HTR-8/SVneo (cell line): ENCODE measurements at places on chromosomes 4 and X.

- no peak for DNase-seq
Measured at GRCh38 chr4:8739317-8739716, 132.3 kb downstream of the HMX1 start.

DNA sequence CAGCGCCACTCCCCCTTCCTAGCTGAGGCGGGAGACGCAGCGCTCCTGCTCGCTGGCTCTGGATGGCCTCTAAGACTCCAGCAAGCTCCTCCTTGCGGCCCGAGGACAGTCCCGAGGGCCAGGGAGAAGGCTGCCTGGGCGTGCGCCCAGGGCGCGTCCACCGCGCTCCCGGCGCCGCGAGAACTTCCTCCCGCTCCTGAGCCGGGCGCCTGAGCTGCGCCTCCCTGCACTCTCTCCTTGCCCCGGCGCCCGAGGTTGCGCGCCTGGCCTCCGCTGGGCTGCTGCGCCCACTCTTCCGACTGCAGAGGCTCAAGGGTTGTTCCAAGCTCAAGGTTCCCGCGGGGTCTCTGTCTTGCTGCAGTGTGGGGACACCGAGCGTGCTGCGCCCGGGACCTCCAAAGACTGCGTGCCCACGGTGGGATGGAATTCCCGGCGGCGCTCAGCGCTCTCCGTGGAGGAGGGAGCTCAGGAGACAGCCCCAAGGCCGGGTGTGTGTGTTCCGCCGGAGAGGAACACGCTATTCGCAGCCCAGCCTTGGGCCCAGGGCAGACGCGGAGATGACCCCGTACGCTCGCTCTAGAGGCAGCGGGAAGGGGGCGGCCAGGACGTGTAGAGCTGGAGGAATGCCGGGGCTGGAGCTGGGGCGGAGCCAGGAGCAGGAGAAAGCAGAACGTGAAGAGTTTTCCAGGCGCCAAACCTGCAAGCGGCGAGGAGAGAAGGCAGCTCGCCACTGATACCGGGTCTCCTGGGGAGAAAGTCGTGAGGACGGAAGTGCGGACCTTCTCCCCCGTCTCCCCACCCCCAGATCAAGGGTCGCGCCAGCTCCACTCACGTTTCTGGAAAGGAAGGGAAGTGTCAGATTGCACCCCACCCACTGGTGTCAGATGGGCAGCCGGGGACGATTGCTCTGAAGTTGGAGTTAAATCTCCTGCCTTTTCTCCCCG, at the start of gene ARHGAP6:
Gene ARHGAP6, minus strand, starts transcription at position 753 of the 944 bp plus-strand sequence. CDS start 1,092 bp downstream, outside the sequence.
- DNase-seq, result peak; percentile 3

DNA sequence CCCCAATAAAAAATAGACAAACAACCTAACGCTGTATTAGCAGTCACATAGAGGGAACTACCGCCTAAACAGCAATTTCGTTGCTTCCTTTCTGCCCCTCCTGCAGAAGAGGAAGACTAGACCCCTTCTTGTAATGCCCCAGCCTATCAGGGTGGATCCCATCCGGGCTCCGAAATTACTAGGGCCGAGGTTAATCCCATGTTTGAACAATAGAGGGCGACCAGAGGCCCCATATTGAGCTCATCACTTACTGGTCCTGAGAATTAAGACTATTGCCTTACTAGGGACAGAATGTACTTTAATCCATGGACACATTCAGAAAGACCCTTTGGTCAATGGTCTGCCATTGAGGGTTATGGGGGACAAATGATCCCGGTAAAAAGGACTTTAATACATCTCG, 11.8 kb upstream of the ZNF630 start:
- peak; percentile 33 for DNase-seq

DNA sequence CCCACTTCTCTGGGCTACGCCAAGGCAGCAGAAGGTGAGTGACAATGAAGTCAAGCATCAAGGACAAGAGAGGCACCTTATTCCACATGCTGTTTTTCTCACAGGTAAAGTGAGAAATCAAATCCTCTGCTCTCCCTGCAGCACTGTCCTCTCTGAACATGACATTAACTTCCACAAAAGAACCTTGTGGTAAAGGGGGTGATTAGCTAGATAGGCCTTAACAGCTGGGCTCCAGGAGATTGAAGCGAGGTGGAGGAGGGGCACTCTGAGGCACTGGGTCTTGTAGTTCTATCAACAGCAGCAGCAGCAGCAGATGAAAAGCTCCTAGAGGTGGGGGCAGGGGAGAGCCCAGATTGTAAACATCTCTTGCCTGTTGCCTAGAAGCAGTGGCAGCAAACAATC, 96.8 kb upstream of the CXXC4 start:
- no peak for DNase-seq

DNA sequence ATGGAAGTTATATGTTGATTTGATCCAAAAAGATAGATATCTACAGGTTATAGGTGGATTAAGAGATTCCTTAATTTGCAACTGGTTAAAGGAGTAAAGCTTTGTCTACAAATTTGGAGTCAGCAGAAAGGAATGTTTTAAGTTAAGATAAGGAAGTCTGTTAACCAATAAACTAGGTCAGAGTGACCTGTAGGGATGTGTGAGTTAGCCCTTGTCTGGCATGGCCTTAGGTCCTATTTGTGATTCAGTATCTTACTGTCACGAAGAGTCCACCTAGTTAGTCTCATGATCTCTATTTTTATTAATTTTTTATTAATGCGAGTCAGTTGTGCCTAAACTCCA, 230.8 kb downstream of the INPP4B start:
- peak; percentile 10 for DNase-seq

DNA sequence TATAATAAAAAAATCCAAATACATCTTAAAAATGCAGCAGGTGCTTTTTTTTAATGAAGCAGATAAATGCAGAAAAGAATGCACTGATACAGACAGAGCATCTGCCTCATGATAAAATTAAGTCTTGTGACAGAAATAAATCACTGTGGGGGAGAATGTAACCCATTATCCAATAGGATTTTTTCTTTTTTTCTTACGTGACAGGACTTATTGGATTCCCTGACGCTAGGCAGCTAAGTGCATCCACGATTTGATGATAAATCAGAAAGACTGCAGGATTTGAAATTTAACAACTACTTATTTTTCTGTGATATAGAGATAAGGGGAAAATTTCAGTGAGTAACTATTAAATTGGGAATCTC, 110.6 kb upstream of the PPARGC1A start:
- no peak for DNase-seq

- no peak for DNase-seq
Measured at GRCh38 chr4:166123546-166123945, 250.5 kb downstream of the TLL1 start.

- no peak for DNase-seq
Measured at GRCh38 chrX:50456712-50457484, 13.7 kb downstream of the DGKK start.

GRCh38 chrX:1401611-1402430, 9.9 kb upstream of the SLC25A6 start:
- DNase-seq, result no peak

GRCh38 chr4:103918214-103918613, 198.4 kb upstream of the TACR3 start:
- DNase-seq, result no peak

GRCh38 chr4:87853891-87854290, 21.1 kb downstream of the MEPE start:
- DNase-seq, result no peak

- DNase-seq, result no peak
Measured at GRCh38 chr4:126202226-126202625, 887.5 kb downstream of the FAT4 start.

DNA sequence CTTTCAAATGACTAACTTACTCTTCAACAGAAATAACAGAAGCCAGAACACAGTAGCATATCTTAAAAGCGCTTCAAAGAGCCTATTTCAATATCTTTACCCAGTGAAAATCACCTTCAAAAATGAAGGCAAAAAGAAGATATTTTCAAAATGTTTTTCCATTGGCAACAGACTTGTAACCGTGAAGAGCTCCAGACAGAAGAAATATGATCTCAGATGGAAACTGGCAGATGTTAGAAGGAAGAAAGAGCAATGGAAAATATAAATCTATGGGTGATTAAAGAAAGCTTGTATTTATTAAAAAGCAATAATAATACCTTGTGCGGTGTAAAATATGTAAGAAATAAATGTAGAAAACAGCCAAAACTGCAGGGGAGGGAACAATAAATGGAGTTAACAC, 35.7 kb downstream of the PRKG2 start:
- no peak for DNase-seq

- DNase-seq, result no peak
Measured at GRCh38 chrX:129932821-129933321, 26.9 kb downstream of the UTP14A start.

- DNase-seq, result no peak
Measured at GRCh38 chr4:189136462-189136861, 804.2 kb upstream of the FRG1 start.

DNA sequence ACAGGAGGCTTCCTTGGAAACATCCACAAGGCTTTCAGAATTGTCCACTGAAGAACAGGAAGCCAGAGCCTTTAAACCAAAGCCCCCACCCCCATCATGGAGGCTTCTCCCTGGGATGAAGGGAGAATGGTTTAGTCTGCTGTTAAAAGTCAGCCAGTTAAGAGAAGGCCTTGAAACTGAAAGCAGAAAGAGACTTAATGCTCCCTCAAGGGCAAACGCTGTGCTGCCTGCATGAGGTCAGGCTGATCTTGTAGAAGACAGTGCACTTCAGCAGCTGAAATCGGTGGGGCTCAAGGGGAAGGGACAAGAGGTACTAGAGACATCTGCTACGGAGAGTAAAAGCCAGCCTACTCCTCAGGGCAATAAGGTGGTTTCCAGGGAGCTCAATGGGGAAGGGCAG, 69.0 kb downstream of the HPRT1 start:
- DNase-seq, result no peak

DNA sequence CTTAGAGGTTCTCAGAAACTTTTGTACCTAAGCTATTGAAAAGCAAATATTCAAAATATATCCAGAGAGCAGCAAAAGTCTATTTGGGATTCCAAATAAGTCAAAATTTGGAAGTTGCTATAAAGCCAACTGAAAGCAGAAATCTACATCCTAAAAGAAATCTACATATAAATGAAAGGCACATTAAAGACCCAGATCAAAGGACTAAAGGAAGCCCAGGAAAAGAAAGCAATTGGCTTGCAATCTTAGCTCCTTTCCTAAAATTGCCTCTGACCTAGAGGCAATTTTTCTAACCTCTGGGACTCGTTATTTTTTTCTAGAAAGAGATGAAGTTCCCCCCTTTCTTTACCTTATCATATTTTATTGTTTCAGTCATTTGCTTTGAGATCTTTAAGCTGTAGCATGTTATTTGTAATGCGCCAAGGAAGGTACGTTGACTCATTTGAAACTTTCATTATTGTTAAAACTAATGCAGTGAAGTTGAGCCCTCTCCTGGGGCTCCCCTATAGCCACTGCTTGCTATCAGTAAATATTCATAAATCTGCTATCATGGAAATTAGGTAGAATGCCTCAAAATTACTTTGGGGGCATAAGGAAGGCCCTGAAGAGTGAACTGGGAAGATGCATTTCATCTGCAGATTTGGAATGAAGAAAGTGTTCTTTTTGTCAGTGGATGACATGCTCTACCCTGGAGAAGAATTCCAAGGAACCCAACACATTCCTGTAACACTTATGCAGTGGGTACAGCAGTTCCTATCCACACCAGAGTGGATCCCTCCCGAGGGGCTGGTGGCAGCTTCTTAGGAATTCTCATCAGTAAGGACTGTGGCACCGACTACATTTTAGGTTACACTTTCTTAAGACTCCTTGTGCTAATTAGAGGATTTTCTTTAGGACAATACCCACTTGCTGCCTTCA, 177.8 kb upstream of the IGFBP7 start:
- no peak for DNase-seq

DNA sequence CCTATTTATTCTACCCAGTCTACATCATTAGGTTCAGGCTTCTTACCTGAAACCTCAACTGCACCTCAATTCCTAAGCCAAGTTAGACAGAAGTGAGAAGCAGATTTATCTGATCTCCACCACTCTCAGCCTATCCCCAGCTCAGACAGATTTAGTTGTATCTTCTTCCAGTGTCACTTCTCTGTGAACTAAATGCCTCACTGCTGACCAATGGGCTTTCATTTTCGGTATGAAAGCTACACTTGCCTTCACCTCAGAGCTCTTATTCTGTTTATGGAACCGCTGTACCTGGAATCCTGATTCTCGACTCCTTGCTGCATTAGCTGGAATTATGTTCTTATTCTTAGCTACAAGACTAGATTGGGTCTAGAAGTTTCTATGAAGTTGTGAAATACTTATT, 833.2 kb downstream of the CCSER1 start:
- no peak for DNase-seq

- peak; percentile 1 for DNase-seq
Measured at GRCh38 chr4:140426610-140427105, 790 bp downstream of the CLGN start.

- DNase-seq, result no peak
Measured at GRCh38 chr4:20538905-20539304, 161.4 kb upstream of the PACRGL start.

- DNase-seq, result no peak
Measured at GRCh38 chr4:25103418-25103817, 56.8 kb downstream of the SEPSECS start.

GRCh38 chr4:173218411-173219125, 50.0 kb downstream of the GALNT7 start:
- DNase-seq, result peak; percentile 42

GRCh38 chrX:50003467-50003866, 81.1 kb downstream of the CLCN5 start:
- no peak for DNase-seq

DNA sequence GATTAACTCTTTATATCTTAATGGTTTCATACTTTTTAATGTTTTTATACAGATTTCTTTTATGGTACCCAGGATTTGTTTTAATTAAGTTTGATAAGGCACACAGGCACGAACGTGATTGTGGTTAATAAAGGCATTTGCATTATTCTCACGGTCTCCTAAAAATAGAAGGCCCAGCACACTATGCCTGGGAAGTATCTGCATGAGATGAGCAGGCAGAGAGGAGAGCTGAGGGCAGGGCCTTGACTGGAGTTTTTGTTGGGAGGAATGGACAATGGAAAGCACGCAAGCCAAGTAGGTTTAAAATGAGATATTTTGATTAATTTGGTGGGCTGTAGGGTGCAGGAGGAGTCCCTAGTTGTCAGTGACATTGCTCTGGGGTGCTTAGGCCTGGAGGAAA, 1714.3 kb upstream of the PCDH7 start:
- DNase-seq, result no peak

DNA sequence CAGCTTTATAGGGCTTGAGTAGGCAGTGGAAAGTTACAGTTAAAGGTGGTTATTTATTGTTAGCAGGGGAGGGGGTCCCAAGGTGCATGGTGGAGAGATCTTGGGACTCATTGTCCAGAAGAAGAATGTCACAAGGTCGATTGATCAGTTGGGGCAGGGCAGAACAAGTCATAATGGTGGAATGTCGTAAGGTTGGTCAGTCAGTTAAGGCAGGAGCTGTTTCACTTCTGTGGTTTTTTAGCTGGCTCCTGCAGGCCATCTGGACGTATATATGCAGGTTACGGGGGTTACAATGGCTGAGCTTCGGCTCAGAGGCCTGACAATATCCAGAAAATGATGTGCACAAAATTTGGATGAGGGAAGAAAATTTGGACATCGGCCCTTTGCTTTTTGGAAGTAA, 7.1 kb downstream of the OFD1 start:
- no peak for DNase-seq

- no peak for DNase-seq
Measured at GRCh38 chr4:189096717-189097116, 844.0 kb upstream of the FRG1 start.
